ENCODE measurements at places on chromosomes 13 and 19.

DNA sequence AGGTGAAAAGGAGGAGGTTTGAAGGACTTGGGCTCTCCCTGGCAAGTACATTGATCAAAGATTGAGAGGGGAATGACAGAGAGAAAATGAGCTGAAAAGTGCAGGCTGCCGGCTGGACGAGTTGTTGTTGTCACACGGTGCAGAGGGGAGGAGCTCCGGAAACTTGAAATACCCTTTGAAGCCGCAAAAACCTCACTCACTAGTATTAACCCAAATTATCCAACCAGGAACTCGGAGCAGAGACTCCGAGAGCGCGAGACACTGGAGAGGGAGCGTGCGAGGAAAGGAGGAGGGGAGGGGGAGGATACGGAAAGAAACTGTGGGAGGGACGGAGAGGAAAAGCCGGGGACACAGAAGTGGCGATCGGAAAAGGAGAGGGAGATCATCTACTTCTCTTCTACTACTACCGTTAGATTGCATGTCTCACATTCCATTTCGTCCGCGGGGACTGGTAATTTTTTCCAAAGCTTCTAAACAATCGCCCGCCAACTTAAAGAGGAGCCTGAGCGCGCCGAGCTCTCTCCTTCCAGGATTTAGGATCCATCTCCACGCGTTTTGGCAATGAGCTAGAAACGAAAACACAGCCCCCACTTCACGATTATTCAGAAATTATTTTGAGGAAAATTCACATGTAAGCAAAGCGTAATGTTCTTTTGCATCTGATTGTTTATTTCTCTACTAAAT is at the start of gene DACH1:
DACH1 (minus strand) TSS at position 74 of the 684 bp plus-strand sequence.
- DNase-seq, result peak; percentile 20

- no peak for DNase-seq
These were observed 5.0 kb downstream of the RDH8 start for GRCh38 chr19:10018263-10018662.

DNA sequence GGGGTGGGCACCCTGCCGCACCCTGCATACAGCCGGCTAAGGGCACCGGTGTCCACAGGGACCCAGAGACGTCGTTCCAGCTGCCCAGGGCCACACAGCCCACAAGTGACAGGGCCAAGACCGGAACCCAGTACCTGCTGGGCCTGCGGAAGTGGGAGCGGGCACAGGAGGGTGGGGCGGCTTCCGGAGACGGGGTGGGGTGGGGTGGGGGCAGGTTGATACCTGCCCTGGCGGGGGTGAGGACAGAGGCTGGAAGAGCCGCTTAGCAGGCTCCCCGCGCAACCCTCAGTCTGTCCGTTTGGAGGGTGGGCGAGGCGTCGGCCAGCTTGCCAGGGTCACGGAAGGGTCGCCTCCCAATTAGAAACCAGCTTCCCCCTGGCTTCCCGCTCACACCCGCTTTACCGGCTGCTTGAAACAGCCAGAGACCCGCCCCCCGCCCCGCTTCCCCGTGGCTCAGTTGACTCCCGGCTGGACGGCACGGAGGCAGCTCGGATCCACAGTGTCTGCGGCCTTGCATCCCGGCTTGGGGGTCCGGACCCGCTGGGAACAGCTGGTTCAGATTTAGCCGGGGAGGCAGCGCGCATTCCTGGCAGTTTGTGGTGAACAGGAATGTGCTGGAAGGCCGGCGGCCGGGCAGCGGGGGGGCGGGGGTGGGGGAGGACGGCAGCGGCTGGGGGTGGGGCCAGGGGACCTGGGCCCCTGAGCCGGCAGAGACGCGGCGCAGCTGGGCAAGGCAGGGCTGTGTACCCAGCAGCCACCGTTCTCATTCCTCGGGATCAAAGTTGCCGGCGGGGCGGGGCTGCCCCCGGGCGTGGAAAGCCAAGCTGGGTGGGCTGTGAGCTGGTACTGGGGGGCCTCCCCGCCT is 1.9 kb downstream of the CNN2 start:
- no peak for DNase-seq

DNA sequence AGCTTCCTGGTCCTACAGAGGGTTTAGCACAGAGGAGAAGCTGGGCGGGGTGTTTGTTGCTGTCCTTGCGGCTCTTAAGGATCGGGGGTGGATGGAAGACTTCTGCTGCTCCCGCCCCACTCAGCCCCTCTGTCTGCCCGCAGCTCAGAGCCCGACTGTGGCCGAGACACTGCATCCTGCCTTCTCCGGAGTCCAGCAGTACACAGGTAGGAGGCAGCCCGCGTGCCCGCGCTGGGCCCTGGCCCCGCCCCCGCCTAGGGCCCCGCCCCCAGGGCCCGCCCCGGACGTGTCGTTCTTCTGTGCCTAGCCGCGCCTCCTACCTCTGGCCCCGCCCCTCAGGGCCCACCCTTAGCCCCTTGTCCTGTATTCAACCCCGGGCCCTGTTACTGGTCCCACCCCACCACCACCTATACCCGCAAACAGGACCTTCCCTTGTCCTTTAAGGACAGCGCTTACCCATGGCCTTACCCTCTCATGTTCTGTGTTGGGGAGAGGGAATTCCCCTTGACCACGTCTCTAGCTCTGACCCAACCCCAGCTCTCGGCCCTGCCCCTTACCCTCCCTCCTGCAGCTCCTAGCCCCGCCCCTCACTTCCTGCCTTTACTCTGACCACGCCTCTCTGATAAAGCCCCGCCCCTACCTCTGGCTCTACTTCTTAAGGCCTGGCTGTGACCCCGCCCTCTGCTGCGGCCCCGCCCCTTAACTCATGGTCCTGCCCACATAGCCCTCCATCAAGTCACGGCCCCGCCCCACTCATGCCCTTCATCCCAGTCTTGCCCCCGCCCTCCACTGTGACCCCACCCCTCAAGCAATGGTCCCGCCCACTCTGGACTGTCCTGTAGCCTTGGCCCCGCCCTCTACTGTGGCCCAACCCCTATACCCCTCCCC is 60.5 kb downstream of the CELF5 start:
- no peak for DNase-seq

GRCh38 chr19:50972795-50973376 is 3.5 kb upstream of the KLK6 start:
- no peak for DNase-seq

DNA sequence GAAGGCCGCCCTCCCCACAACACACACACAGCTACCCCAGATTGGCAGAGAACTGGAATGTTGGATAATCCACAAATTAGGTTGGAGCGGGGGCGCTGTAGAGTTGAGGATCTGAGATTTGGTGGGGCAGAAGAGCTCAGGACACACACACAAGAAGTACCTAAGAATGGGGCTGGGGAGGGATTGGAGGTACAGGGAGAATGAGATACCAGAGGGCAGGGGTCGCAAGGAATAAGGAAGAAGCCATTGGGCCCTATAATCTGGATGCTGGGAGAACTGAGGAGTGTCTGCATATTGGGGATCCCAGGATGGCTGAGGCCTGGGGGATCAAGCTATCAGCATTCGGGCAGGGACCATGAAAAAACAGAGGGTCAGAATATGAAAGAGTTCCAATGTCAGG is 11.5 kb downstream of the SYT3 start:
- no peak for DNase-seq

DNA sequence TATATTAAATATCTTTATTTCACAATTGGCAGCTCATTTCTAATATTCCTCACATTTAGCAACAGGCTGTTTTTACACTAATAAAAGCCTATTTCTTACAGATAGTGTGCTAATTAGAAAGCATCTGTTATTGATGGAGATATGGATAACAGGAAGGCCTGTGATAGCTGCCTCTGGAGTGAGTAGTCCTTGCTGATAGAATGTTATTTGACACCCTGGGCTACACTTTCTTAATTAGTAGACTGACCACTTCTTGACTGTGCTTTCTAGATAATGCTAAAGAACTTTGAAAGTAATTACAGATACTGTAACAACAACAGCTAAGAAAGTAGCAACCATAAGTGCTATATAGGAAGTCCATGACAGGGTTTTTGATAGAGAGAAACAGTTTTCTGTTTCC is 554.3 kb downstream of the DIAPH3 start:
- DNase-seq, result no peak

DNA sequence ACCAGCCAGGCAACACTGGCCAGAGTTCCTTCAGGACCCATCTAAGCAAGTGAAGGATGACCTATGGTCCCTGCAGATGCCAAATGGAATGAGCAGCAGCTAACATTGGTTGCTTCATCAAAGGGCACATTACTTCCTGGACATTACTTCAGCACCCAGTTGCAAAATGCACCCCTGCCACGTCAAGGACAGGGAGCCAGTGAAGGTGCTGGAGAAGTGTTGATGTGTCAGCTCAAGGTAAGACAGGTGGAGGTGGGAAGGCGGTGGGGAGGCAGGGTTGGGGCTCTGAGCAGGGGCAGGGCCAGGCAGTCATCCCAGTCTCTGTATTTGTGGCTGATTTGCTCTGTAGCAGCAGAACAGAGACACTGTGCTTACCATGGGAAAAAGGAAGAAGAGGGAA is 14.6 kb downstream of the CSNK1A1L start:
- no peak for DNase-seq

GRCh38 chr19:3459089-3459881 is 21.0 kb downstream of the SMIM24 start:
- DNase-seq, result no peak

- DNase-seq, result no peak
These were observed 24.7 kb downstream of the ATP11A start for GRCh38 chr13:112714376-112715174.

GRCh38 chr19:51107406-51108065 is 673 bp downstream of the CTU1 start:
- DNase-seq, result no peak

DNA sequence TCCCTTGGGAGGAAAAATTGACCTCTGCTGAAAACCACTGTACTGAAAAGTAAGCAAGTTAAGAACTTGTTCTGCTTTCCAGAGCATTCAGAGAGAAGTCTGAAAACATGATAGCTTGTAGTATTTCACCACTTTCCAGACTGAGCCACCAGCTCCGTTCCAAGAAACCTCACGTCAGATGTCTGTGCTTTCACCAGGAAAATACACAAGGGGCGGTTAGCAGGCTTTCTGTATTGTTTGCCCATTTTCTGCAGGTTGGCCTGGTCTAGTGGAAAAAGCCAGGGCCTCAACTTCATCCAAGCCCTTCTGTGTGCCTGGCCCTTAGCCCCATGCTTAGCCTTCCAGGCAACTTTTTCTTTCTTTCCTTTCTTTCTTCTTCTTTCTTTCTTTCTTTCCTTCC is 36.4 kb downstream of the RXFP2 start:
- no peak for DNase-seq

DNA sequence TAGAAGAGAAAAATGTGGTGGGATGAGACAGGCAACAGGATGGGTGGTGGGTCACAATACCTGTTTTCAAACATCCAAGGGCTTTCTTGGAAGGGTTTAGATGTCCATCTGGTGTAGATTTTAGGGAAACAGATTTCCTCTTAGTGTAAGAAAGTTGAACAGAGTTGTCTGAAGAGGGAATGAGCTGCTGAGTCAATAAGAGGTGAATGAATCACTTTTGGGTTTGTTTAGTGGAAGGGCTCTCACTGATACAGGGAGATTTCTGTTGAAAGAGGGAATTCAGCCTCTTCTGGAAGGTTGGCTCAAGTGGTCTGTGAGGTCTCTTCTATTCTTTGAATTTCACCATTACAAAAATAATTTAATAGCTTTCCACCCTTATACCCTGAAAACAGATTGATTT is 54.6 kb downstream of the LACC1 start:
- no peak for DNase-seq

GRCh38 chr19:48064509-48064908 is 20.6 kb upstream of the CABP5 start:
- DNase-seq, result no peak

GRCh38 chr19:29323440-29324290 is 110.7 kb upstream of the UQCRFS1 start:
- DNase-seq, result no peak

- DNase-seq, result no peak
These were observed 292.2 kb upstream of the SLC10A2 start for GRCh38 chr13:103358255-103358932.

GRCh38 chr13:73708393-73708985 is 425.7 kb downstream of the KLF12 start:
- no peak for DNase-seq

DNA sequence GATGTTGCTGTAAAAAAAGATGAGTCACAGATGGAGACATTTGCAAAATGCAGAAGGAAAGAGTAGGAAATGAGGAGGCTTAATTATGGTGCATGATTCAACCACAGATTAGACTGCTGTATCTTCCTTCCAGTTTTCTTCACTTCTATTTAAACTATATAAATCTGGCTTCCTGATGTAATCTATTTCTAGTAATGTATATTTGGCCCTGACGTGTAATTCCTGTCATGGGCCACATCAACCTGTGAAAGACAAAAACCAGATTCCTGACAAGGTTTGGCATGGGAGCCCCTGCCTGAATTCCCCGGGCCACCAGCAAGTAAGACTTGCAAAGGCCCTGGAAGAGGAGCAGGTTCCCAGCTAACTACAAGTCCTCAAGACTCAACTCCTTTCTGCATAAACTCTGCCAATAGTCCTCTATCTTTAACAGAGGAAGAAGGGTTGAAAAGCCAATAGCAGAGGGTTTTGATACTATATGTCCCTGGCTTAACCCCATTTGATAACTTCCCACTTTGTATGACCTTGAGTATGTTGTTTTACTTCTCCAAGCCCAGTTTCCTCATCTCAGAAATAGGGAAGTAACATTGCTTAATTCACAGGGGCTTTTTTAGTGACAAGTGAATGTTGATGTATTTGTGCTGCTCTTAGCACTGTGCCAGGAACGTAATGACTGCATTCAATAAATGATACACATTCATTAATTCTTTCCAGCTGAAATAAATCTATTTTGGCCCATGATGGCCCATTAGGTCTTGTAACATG is 172.7 kb downstream of the SPRY2 start:
- DNase-seq, result no peak

GRCh38 chr13:32955881-32956594 is 60.2 kb upstream of the KL start:
- DNase-seq, result no peak

DNA sequence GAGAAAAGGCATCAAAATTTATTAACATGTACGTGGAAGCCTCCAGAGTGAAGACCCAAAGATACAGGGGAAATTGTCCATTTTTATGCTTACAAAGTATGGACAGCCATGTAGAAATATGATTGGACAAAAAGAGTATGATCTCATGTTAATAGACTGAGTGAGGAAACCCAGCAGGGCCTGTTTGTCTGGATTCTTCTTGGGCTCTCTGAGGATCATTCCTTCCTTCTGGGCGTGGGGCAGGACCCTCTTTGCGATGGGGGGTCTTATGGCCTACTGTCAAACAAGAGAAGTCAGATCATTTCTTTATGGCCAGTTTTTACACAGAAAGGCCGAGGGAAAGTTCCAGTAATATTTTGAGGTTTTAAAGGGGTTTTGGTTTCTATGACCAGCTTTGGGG is 110.8 kb downstream of the ESD start:
- no peak for DNase-seq
